ENCODE measurements at places on chromosomes 3 and 15. TPM values are rescaled to one million over a fixed set of nuclear protein-coding genes. Genes with fewer than 3 reads are reported as not detected.

Gene KLHL6
- total RNA-seq, result 3.7 TPM

DNA sequence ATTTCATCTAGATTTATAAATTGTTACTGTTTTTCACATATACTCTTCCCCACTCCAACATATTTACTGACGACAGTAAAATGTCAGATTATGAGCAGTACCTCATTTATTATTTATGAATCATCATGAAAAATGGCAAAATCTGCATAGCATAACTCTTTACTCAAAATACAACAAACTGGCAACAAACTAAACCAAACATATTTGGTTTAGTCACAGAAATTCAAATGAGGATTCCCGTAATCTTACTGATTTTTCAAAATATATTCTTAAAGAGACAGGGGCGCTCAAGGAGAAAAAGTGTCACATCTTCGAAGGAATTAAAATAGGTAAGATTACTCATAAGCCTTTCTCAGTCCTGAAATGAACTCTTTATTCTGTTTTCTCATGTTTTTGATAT lies 3.0 kb upstream of the GPR87 start:
- DNase-seq, result no peak

DNA sequence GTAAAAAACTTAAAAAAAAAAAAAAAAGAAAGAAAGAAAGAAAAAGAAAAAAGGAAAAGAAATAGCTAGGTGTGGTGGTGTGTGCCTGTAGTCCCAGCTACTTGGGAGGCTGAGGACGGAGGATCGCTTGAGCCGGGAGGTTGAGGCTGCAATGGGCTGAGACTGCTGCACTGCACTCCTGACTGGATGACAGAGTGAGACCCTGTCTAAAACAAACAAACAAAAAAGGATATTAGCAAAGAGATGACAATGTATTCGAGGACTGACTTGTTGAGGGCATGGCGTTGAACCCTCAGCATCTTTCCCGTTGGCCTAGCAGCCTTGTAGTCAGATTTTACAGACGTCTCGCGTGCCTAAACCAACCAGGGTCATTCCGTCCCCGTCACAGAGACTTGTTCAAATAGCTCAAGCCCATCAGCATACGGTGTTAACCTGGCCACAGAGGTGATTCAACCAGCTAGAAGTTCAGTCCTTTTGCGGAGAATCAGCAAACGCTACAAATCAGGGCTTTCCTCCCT lies 528 bp upstream of the NIT2 start:
- no peak for DNase-seq

DNA sequence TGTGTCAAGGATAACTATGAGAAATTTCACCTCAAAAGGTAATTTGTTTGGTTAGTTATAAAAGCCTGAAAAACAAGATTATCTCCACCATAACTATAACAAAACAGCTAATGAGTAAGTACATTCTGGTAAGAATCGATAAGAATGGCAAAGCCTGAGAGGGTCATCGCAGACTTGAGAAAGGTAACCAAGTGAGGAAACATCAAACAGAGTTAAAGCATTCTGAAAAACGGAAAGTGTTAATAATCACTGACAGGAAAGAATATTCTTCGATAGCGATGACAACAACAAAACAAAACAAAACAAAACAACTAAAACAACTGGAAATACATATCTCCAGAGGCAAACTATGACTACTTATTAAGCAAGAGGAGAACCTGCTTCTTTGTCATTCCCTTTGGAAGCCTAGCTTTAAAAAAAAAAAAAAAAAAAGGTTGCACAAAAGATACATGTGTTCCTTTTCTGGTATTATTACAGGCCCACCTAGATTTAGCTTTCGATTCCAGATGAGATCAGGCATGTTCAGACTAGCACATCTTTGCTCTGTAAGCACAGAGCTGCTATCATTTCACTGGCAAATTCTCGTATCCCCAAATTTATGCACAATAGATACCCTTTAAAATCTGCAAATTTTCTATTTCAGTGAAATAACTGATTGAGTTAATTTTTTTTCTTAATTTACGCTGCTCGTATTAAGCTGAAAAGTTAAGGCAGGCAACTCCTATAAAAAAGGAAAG lies 155.6 kb downstream of the TIGIT start:
- no peak for DNase-seq

DNA sequence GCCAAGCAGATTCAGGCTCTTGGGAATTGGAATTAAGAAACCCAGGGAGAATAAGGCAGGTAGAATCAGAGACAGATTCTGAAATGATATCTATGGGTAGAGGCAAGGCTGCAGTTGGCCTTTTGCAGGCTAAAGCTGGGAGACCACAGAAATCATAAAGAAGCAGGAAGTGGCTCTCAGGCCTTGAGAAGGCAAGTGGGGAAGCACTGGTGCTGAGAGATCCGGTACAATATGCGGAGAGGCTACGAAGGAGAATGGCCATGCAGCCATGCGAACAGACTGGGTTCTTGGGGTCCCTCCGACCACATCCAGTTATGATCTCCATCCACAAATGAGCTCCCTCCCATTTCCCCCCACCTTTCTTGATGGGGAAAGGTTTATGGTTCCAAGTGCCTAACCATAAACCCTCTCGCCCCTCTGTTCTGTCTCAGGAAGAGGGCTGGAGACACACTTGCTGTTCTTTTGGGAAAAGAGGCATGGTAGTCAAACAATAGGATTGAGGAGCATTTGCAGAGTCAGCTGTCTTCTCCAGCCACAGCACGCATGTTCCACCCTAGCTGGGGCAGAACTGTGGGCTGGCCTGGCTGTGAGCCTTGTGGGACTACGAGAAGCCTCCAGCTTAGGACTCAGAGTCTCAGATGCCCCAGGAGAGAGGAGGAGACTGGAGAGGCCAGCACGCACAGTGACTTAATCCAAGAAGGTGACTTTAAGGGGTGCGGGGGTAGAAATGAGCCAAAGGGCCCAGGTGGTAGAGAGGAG lies 99.6 kb downstream of the RPLP1 start:
- no peak for DNase-seq

Gene SYNPR
- total RNA-seq, result not detected

Gene ECE2
- 0.14 TPM for total RNA-seq

GRCh38 chr3:172549144-172549543 lies 25.9 kb upstream of the TNFSF10 start:
- no peak for DNase-seq

Gene GOLGA6L10
- 1.6 TPM for total RNA-seq

Gene ZPLD1
- 14.2 TPM for total RNA-seq

GRCh38 chr3:185696039-185696438 lies 109.9 kb downstream of the SENP2 start:
- DNase-seq, result no peak

Gene EPHA6
- total RNA-seq, result 2.4 TPM

DNA sequence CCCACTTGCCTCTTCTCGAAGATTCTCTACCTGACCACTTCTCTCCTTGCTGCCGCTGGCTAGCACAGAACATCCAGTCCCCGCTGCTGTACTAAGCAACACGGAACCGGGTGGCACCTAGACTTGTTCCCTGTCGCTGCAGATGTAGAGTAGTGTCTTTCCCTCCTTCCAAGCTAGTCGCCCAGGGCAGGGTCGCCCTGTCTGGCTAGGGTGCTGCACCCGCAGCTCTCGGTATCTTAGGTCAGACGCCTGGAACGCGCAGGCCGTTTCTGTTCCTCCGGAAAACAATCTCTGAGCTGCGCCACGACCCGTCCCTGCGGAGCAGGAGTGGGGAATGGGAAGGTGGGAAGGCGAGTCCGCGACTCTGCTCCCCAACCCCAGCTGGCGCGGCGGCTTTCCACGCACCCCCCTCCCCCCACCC lies 758 bp upstream of the SNX33 start:
- DNase-seq, result no peak

Gene SEMA6D
- 9.8 TPM for total RNA-seq

Gene FBXL22
- 58.4 TPM for total RNA-seq

Gene CASR
- total RNA-seq, result 54.0 TPM
